Mesenchymal stem cell (in vitro differentiated cells and primary cell): ENCODE measurements at places on chromosomes 6 and 20.

DNA sequence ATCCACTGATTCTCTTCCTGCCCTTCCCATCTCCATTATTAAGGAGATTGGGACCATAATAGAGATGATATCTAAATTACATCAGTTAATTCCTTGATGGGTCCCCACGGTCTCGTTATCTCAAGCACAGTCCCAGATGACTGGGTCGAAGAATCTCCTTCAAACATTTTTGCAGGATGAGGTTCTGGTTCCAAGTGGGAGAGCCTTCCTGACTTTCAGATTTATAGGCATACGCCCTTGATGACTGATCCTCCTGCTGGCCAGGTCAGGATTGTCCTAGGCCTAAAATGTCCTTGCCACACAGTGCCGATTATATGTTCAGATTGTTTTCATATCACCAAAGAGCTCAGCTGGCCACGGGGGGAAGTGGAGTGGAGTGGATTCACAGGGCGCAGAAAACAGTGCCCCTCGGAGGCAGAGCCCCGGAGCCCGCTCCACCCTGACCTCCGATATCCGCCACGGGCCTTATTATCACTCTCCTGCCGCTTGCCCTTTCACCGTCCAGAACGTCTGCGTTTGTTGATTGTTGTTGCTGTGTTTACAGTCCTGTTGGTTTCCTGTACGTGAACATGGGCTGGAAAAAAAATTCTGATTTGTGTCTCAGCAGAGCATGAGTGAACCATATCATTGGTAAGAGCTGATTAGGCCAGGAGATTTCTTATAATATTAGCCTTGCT is 8.9 kb downstream of the BMP6 start:
- no peak for DNase-seq

- DNase-seq: peak; percentile 4
Observed at GRCh38 chr6:120826253-120826652, 508.0 kb downstream of the TBC1D32 start.

DNA sequence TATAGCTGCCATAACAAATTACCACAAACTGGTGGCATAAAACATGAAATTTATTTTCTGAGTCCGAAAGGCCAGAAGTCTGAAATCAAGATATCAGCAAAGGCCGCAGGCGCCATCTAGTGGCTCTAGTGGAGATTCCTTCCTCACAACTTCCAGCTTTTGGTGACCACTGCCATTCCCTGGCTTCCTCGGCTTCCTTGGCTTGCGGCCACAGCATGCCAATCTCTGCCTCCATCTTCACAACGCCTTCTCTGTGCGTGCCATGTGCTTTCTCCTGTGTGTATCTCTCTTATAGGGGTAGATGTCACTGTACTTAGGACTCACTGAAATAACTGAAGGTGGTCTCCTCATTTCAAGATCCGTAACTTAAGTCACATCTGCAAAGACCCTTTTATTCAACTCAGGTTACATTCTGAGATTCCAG is 5.4 kb upstream of the PLAGL1 start:
- DNase-seq: peak; percentile 80

- DNase-seq: no peak
Observed at GRCh38 chr20:58707770-58708169, 15.2 kb downstream of the NPEPL1 start.

DNA sequence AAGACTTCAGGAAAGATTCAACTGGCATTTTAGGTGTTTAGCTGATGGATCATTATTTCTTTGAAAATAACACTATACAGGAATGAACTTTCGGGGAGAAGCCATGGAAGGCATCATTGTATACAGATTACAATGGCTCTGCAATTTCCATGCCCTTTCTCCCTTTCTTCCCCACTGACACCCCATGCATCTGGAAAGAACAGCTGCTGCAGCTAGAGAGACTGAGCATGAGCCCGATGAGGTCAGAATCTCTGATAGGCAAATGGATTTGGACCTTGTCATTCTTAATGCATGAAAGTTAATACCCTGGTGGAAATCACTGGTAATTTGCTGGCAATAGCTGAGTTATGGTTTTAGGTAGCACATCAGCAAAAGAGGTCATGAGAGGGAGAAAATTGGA is 54.8 kb downstream of the BTBD3 start:
- no peak for DNase-seq

DNA sequence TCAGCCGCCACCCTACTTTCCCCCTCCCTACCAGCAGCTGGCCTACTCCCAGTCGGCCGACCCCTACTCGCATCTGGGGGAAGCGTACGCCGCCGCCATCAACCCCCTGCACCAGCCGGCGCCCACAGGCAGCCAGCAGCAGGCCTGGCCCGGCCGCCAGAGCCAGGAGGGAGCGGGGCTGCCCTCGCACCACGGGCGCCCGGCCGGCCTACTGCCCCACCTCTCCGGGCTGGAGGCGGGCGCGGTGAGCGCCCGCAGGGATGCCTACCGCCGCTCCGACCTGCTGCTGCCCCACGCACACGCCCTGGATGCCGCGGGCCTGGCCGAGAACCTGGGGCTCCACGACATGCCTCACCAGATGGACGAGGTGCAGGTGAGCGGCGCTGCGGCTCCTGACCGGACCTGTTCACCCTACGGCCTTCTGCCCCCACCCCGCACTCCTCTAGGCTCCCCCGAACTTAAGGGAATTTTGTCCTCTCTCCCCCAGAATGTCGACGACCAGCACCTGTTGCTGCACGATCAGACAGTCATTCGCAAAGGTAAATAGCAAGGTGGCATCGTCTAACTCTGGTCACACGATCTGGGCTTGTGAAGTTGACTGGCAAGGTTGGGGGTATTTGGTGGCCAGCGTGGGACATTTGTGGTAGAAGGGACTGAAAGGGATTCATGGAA is 2.3 kb downstream of the TFAP2C start:
- DNase-seq: no peak

DNA sequence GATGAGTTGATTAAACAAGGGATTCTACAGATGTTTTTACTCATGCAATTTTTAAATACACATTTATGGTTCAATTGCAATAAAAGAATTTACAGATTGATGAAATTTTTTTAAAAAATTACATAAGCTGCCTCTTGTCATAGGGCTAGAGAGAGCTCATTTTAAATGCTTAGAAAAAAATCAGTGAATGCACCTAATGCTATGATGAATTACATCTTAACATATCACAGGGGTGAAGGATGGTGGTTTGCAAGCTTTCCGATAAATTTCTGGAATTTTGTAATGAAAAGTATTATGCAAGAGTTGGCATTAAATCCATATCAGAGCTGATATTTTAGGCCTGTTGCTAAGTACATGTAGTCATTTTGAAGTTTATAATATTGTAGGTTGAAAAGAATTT is 29.6 kb downstream of the DSE start:
- no peak for DNase-seq

DNA sequence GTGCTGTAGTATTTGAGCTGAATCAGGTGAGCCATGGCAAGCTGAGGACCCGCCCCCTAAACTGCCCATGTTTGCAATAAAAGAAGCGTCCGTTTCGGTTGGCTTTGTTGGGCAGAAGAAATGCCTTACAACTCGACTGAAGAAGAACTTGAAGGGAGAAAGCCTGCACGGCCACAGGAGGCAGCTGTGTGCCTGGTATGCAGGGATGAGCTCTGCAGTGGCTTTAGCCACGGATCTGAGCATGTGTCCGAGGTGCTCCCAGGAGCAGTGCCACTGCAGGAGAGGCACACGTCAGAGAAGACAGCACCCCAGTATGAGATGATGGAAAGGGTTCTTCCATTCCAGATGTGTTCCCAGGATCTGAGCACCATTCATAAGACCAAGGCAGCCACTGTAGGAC is 23.5 kb downstream of the KIZ start:
- DNase-seq: no peak

DNA sequence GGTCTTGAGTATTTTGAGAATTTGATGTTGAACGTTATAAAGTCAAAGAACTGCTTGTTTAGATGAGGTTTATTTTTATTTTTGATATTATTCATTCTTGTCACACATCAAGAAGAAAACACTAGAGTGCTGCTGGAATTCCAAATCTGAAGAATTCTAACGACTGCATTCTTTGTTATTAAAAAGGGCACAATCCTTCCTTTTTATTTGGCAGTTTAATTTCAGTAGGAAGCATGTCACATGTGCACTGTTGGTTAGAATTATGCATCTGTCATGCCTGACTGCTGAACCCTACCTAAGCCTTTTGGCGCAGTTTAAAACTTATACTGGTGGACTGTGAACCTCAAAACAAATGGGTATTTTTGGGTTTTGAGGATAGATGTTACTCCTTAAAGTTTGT is 4.0 kb downstream of the ID4 start:
- no peak for DNase-seq

DNA sequence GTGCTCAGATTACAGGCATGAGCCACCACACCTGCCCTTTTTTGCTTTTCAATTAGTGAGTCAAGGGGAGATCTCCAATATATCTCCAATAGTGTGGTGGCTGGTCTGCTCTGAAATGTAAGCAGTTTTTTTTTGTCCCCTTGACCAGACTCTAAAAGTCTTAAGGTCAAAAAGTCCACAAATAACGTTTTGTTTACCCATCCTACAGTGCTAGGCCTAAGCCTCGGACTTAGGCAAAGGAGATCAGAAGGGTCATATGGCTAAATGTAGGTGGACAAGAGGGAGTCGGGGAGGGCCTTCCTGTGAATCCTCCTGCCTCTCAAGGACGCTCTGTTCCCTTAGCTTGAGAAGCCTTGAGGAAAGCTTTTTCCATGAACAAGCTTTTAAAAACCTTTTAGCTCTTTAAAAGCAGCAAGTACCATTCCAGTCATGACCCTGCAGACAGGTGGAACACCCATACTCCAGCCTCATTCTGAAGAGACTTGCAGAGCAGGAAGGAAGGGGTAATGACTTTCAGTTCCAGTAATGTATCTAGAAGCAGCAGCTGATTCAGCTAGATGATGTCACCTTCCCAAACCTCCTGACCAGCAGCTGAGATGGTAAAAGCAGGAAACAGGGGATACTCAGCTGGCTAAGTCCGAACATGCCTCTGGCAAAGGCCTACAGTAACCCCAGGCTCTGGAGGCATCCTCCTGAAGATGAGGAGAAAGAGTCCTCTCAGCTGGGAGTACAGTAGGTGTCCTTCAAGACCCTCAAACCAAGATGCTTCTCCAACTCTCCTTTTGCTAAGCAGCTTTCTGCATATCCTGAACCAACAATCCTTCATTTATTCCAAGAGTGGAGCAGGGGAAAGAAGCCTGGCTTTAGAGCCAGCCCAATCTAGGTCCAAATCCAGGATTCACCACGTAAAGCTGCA is 23.6 kb downstream of the BCL2L1 start:
- peak; percentile 98 for DNase-seq
